ENCODE measurements at places on chromosomes 1 and 21.
A peak's percentile ranks its signal among the peaks of the same experiment; 100 is the strongest.

DNA sequence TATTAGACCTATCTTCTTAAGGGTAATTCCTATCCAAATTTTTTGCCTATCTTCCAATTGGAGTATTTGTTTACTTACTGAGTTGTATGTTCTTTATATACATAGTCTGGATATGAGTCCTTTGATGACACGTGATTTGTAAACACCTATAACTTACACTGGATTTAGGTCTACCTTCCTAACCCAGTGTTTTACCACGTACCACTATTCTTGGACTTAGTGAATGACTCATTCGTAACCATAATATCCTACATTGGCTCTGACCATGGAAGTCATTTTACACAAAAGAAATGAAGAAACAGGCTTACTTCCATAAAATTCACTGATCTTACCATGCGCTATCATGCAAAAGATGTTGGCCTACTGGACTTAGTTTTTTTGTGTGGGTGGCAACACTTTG is 23.9 kb upstream of the ZZZ3 start:
- no peak for DNase-seq

- DNase-seq = no peak
Observed at GRCh38 chr21:44994047-44994694, 54.3 kb downstream of the SLX9 start.

- peak; percentile 78 for DNase-seq
Observed at GRCh38 chr1:156591432-156592157, at the start of gene NAXE. Gene NAXE (plus strand): TSS chr1:156591776. CDS start chr1:156591805, 29 bp downstream.

DNA sequence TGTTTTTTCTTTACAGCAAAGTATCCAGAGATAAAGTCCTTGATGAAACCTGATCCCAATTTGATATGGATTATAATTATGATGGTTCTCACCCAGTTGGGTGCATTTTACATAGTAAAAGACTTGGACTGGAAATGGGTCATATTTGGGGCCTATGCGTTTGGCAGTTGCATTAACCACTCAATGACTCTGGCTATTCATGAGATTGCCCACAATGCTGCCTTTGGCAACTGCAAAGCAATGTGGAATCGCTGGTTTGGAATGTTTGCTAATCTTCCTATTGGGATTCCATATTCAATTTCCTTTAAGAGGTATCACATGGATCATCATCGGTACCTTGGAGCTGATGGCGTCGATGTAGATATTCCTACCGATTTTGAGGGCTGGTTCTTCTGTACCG is 6.5 kb downstream of the DEGS1 start:
- DNase-seq = no peak

GRCh38 chr1:25134801-25135461 is 97.4 kb downstream of the SYF2 start:
- no peak for DNase-seq

GRCh38 chr1:202023001-202023433 is 12.6 kb downstream of the ELF3 start:
- peak; percentile 90 for DNase-seq

DNA sequence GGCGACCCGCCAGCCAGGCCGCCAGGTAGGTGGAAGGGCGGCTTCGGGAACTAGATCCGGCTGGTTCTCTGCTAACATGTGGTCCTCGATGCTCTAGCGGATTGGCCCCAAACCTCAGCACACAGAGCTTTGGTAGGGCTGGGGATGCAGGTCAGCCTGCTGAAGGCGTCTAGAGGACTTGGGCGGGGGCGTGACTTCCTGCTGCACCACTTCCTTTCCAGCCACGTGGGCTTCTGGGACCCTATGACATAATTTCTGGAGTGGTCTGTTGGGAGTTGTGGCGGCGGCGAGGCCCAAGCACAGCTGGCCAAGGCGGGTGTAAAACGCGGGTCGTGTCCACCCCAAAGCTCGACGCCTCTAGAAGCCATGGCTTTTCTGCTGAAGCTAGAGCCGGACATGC is 124.5 kb downstream of the ATF6 start:
- DNase-seq = no peak

- no peak for DNase-seq
Observed at GRCh38 chr1:9371391-9371935, 78.8 kb downstream of the SPSB1 start.

- no peak for DNase-seq
Observed at GRCh38 chr1:32757213-32757895, 54.8 kb upstream of the SYNC start.

DNA sequence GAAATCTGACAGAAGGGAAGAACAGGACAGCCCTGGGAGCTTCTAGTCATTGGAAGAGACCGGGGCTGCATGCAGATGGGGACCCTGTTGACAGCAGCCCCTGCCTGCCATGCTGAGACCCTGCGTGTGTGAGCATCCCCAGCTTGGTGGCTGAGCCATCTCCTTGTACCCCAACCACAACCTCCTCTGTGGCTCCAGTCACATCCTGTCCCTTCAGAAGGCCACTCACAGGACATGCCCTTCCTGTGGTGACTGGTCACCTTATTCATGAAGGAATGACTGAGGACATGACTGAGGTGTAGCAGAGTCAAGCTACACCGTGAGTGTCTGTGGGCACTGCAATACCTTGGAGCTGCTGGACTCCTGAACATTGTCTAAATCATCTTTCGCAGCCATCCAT is 141.8 kb upstream of the ERRFI1 start:
- DNase-seq = no peak

DNA sequence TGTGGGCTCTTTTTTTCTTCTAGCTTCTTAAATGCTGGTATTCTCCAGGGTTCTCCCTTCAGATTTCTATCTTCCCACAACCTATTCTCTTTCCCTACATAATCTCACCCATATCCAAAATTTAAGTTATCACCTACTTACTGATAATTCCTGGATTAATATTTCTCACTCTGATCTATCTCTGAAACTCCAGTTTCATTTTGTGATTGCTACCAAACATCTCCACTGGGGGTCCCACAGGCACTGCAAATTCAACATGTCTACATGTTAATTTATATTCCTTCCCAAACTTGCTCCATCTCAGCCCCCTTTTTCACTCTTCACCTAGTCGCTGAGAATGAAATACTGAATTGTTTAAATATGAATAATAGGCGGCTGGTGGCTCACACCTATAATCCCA is 9.9 kb upstream of the C1orf141 start:
- no peak for DNase-seq

- no peak for DNase-seq
Observed at GRCh38 chr1:223147873-223148272, 4.8 kb upstream of the TLR5 start.

DNA sequence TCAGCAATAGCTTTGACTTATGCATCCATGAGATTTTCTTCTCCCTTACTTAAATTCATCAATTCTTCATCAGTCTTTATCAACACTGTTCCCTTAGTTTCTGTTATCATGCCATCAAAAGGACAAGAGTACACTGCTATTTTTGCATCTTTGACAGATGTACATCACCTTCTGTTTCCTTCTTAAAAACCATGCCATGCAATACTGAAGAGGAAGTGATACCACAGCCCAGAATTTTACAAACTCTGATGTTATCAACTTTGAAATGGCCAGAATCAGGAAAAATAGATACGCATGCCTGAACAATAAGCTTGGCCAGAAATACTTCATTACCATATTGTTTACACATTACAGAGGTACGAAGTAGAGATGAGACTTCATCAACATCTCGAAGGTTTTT is 21.1 kb downstream of the FMO5 start:
- no peak for DNase-seq

DNA sequence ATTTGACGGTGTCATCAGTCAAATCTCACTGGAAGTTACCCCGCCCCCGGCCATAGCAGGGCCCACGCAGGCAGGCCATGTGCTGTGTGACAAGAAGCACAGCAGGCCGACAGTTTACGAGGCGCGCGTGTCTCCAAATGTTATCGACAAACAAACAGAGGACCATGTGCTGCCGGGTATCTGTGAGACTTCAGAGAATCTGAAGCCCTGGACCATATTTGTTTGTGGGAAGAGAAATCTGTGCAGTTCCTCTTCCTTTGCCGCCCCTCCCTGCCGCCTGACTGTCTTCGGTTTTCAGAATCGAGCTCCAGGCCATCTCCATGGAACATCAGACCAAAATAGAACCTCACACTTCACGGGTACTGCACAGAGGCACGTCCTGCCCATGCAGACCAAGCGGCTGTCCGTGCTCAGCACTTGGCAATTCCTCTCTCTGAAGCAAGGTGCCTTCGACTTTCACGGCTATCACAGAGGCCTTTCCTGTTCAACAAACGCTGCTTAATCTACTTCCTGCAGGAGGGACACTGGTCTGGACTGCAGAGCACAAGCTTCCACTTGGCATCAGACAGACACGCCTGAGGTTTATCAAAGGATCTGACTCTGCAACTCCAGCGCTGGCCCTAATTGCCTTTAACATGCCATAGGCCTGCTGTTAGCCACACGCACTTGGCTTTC is 135.7 kb upstream of the KRTAP19-8 start:
- DNase-seq = no peak

DNA sequence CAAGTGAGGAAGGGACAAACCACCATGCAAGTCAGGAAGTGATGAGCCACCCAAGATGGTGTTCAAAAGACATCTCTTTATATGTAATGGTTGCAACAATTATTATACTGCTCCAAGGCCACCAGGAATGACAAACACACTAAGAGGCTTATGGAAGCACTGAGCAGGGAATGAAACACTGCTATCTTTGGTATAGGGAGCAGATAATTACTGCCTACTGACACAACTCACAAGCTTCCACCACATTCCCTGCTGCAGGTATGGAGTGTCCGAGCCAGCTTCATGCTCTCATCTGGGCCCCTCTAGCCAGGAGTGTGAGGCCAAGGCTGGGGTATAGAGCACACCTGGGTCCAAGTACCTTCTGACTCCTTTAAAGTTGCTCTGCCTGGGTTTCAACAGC is 371.4 kb downstream of the HHAT start:
- DNase-seq = no peak

GRCh38 chr1:202578001-202578504 is 132.2 kb downstream of the SYT2 start:
- no peak for DNase-seq

- DNase-seq = no peak
Observed at GRCh38 chr1:2199042-2199810, 4.7 kb upstream of the FAAP20 start.

DNA sequence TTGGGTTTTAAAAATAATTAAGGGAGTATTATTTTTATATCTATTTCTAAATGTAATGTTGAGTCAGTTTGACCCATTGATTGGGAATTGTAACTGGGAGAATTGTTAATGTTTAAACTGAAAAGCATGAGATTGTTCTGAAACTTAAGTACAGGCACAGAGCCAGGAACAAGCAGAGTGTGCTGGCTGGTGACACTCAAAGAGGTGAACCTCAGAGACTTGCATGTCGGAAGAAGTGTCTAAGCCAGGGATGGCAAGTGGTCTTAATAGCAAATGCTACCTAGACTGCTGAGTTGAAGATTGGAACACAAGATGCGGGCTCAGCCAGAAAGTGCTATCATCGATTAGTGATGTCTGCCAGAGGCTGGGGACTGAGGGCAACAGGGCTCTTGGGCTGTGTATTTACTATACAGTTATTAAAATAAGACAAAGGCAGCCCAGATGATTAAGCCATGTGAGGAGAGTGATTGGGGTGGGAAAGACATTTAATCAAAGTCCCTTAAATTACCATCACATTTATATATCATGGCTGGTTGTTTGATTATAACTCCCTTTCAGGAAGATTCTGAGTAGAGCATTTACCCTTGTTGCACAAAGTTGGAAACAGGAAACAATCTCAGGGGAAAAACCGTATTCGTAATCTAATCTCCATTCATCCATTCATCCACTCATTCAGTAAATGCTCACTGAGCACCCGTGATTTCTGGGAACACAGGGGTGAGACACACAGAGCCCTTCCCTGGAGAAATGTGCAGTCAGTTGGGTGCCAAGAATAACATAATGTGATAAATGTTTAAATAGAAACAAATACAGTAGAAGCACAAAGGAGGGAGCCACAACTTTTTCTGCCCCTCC is 42.8 kb downstream of the C8A start:
- no peak for DNase-seq

- no peak for DNase-seq
Observed at GRCh38 chr1:203289281-203289981, 15.9 kb upstream of the BTG2 start.

DNA sequence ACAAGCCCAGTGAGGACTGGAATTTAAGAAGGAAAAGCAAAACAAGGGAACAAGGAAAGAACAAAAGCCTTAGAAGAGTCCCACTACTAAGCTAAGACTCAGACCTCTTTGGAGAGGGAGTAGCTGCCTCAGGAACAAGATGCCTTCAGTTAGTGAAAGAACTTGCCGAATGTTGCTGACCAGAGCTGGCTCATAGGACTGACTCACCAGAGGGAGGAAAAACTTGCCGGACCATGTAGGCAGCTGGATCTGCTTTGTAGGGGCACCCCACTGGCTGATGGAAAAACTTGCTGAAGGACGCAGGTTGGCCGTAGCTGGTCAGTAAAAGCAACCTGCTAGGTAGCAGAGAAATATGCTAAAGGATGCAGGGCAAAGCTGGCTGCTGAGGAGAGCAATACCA is 15.3 kb upstream of the ZSWIM5 start:
- no peak for DNase-seq

DNA sequence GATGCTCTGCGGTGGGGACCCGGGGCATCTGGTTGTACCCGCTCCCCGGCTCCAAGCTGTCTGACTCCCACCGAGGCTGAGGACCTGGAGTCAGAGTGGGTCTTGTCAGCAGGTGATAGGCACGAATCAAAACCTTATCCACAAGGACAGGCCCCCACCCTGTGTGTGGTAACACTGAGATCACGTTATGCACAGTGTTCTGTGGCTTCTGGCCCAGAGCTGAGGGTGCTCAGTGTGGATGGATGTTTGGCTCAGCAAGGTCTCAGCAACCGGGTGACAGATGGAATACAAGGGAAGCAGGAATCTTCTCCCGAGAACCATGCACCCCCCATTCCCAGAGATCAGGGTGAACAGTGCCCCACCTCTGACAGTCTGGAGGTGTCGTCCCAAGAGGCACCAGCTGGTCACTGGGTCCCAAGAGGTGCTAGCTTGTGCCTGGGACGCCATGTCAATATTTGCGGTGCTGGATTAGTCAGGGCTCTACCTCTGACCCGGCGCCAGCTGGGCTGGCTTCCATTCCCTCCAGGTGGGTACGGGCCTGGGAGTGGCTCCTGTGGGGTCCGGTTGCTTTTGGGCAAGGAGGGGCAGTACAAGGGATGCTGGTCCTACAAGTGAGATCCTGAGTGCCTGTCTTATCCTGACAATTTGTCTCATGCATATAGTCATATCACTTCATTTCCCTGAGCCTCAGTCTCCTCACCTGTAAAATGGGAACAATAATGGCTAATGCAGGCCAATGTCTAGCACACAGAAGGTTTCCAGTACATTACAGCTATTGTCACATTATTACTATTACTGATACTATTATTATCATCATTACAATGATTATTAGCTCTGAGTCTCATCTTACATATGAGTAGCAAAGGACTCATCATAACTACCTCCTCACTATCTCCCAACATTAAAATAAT is 957 bp downstream of the CAPN9 start:
- DNase-seq = no peak

Data from T47D (cell line).